Stimulated activated CD4-positive, alpha-beta T cell treated with anti-CD3 and anti-CD28 coated beads, Interleukin-4, amount 100 ng/mL, for 48 hours (primary cell): ENCODE measurements at places on chromosomes 1 and 21.

GRCh38 chr1:10888291-10888690, 91.8 kb upstream of the CASZ1 start:
- DNase-seq, result no peak

GRCh38 chr1:156654700-156655099, 12.8 kb downstream of the BCAN start:
- no peak for DNase-seq

- DNase-seq, result peak; percentile 58
These were observed 1.5 kb upstream of the COL16A1 start for GRCh38 chr1:31705080-31705866.

- no peak for DNase-seq
These were observed 106.7 kb downstream of the FAF1 start for GRCh38 chr1:50853325-50853724.

GRCh38 chr1:48789903-48790302, 13.2 kb upstream of the BEND5 start:
- DNase-seq, result no peak

GRCh38 chr1:243946253-243946652, 96.2 kb upstream of the AKT3 start:
- no peak for DNase-seq

- peak; percentile 38 for DNase-seq
These were observed 35.7 kb downstream of the ZBTB8B start for GRCh38 chr1:32500387-32501209.

DNA sequence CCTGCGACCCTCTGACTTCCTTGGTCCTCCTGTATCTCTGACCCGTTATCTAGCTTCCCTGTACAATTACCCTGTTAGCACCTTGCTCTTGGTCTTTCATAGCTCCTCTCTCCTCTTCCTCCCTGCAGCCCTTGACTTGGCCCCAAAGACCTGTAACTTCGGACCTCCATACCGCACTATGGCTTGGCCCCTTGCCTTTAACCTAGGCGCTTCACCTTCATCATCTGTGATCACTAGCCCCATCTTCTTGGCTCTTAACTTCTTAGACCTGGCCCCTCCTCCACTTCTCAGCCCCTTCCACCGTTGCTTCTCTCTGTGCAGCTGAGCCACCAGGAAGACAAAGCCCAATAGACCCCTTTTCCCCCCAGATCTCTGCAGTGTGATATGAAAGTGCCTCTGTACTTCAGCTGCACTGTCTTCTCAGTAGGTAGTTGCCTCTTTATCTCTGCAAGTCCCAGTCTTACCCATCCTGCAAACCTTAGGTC, 740 bp downstream of the ZNF691 start:
- DNase-seq, result no peak

GRCh38 chr1:183039985-183040447, 16.8 kb downstream of the LAMC1 start:
- DNase-seq, result no peak

DNA sequence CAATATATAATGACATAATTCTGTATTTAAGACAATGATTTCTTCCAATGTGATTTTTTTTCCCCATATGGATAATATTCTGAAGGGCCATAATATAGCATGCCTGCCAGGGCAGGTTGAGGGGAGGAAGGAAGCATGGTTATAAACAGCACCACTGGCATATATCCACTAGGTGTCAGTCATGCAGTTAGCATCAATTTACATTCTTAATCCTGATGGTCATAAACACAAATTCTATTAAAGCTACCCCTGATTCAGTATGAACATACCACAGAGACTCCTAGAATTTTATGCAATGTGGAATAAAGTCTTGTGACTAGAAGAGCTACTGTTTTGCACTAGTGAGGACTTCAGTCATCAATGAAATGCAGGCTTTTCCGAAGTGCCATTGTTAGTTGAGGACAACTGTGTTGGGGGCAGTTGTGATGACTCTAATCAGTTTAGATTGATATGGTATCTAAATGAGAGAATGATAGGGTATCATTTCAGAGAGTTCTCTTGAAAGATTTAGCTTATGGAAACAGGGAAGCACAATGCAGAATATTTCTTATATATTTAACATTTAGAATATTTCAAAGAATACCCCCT, 342.7 kb upstream of the NR5A2 start:
- no peak for DNase-seq

GRCh38 chr1:40948741-40949443, 30.6 kb upstream of the CTPS1 start:
- peak; percentile 58 for DNase-seq

DNA sequence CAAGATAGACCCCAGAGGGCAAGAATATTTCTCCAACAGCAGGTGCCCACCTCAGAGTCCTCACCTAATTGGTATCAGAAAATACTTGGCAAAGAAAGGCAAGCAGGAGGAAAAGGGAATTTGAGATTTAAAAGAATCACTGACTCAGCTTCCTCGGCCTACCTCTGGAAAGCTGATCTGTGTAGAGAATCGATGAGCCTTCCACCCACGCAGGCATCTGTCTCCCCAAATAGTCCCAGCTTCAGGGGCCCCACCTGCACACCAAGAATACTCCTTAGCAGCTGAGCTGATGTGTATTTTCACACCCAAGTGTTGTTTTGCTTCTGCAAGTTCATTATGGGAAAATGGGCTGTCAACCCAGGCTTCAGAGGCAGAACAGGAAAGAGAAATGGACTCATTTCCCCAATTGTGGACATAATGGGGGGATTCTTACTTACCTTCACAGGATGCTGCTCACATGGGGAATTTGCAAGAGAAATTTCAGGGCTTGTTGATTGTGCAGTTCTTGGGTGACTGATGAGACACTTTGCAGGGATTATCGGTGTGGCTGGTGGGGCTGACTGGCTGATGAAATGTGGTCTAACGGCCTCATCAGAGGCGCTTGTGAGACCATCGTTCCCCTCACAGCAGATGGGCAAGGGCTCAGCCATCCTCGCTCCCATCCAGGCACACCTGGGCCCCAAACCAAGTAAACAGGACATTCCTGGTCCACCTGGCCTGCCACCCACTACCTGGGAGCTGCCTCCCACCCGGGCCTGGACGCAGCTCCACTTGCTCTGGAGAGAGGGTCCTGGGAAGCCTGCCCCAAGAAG, 436.3 kb downstream of the PTPRU start:
- no peak for DNase-seq

DNA sequence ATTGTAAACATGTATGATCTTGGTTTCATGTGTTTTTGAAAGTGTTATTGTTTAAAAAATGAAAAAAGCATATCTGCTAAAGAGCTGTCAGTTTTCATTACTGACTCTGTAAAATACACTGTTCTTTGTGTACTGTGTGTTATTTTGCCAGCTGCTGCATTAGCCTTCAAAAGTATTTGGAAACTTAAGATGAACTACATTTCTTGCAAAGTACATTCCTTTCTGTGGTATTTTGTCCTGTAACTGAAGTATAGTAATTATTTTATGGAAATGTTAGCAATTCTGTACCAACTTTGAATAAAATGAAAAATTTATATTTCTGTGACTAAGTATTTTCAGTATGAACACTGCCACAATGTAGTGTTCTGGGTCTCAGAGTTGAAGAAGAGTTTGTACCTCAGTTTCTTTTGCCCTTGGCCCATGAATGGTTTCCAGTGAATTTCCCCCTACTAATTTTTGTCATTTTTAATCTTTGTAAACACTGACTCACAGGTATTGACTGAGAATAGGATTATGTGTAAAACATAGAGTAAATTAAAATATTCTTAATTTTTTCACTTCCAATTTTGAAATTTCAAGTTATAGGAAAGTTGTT, 32.7 kb downstream of the MRPS6 start:
- no peak for DNase-seq

DNA sequence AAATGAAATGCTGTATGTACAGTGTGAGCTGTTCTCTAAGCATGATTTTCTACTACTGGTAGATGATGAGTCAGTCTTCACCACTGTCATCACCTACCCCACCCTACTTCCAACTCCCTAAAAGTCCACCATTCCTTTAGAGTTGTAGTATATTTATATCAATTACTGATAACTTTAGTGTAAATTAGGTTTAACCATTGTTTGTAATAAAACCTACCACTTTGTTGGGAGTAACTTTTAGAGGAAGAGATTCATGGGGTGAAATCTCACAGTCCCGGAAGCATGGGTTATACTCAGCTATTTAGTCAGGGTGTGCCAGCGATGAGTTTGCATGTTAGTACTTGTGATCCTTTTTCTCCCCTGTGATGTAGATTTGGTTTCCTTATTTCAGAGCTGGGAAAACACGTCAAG, 17.1 kb downstream of the MORC3 start:
- no peak for DNase-seq

GRCh38 chr1:165616054-165616612, 14.9 kb upstream of the MGST3 start:
- no peak for DNase-seq

GRCh38 chr1:84849357-84849975, 43.5 kb downstream of the LPAR3 start:
- DNase-seq, result no peak

DNA sequence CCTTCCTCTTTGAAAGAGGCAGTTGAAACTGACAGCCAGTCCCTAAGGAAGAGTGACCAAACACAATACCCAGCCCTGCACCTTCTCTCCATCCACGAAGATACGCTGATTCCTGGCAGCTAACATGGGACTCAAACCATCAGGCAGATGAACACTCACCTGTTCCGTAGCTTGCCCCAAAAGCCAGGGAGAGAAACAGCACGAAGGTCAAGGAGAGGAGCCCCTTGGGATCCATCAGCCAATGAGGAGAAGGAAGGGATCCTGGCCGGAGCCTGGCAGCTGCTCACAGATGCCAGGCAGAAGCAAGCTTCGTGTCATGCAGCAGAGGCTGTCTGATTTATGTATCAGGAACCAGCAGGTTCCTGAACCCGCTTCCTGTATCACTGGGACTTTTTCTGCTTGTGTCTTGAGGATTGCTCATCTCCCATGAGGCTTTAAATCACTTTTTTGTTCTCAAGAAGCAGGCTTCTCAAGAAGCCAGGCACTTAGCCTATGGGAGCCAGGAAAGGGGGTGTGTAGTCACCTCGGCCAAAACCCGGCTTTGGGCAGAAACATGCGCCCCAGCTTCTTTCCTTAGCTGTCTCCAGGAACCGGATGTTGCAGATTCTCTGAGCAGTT, at the start of gene SLAMF1:
Gene SLAMF1, minus strand, starts transcription at position 334 of the 618 bp plus-strand sequence. Its CDS starts 99 bp downstream, at position 235.
- DNase-seq, result peak; percentile 54

- DNase-seq, result no peak
These were observed 28.5 kb downstream of the ANP32E start for GRCh38 chr1:150207281-150207971.

GRCh38 chr1:87863317-87863716, 534.6 kb downstream of the LMO4 start:
- no peak for DNase-seq

DNA sequence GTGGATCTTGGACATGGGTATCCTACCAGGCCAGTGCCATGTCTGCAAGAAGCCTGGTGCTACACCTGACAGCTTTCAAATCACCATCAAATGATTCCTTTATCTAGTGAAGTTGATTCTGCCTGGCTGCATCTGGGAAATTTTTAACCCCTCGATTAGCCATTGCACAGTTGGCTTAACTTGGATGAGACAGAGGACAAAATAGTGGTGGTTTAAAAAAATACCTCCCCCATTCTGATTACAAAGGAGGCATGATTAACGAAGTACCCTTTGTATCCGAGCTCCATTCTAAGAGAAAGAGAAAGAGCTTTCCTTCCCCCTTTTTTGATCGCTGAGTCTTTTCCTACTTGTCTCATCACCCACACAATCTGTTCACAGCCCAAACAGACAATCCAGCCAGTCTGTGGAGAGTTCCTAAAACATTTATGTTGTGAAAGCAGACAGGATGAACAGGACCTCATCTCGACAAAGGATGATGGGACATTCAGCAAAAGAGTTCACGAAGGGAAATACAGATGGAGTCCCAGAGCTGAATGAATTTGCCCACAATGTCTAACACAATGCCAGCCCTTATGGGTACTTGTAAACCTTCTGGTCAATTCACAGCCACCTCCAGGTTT, 20.5 kb downstream of the WLS start:
- no peak for DNase-seq

GRCh38 chr1:240732390-240732789, 120.4 kb upstream of the GREM2 start:
- DNase-seq, result no peak

GRCh38 chr21:34524646-34525601, 12.9 kb upstream of the KCNE1 start:
- DNase-seq, result no peak

GRCh38 chr21:16578912-16579311, 849.1 kb downstream of the USP25 start:
- DNase-seq, result no peak

DNA sequence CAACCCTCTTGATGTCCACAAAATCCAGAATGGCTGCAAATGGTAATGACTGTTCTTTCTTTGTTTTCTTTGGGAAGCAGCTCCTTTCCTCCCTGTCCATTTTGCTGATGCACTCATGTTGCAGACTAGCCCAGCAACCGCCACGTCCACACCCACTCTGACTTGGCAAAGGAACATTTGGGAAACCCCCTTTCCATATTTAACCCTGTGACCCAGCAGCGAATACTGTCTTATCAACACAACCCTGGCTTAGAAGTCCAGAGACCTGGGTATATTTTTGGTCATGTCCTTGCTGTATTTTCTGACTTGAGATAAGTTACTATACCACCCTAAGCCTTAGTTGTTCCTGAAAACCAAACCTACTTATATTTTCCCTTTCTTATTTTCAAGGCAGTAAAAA, 18.1 kb upstream of the SHE start:
- no peak for DNase-seq

DNA sequence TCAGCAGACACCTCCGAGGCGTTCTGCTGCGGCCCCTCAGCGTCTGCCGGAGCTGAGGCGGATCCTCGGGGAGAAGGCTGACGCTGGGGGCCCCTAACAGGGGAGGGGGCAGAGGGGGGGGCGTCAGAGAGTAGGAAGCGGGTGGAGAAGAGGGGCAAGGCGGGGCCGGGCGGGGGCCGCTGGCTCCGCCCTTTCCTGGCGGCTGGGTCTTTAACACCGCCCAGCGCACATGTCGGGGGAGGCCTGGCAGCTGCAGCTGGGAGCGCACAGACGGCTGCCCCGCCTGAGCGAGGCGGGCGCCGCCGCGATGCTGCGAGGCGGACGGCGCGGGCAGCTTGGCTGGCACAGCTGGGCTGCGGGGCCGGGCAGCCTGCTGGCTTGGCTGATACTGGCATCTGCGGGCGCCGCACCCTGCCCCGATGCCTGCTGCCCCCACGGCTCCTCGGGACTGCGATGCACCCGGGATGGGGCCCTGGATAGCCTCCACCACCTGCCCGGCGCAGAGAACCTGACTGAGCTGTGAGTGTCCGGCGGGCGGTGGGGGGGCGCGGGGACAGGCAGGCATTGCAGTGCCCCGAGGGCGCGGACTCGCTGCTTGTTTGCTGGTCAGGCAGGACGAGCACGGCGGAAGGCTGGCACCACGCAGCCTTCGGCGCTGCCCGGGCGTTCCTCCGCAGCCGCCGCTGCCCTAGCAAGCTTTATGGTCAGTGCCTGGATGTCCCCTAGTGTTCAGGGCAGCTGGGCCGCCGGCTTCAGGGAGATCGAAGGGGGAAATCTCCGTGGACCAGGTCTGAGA, at the start of gene NTRK1:
Gene NTRK1, plus strand, starts transcription at position 238 of the 796 bp plus-strand sequence. Its CDS starts 70 bp downstream, at position 308.
- DNase-seq, result peak; percentile 31

GRCh38 chr21:35036465-35037383, 12.4 kb downstream of the RUNX1 start:
- DNase-seq, result no peak
